ENCODE measurements at places on chromosomes 3 and 15.

DNA sequence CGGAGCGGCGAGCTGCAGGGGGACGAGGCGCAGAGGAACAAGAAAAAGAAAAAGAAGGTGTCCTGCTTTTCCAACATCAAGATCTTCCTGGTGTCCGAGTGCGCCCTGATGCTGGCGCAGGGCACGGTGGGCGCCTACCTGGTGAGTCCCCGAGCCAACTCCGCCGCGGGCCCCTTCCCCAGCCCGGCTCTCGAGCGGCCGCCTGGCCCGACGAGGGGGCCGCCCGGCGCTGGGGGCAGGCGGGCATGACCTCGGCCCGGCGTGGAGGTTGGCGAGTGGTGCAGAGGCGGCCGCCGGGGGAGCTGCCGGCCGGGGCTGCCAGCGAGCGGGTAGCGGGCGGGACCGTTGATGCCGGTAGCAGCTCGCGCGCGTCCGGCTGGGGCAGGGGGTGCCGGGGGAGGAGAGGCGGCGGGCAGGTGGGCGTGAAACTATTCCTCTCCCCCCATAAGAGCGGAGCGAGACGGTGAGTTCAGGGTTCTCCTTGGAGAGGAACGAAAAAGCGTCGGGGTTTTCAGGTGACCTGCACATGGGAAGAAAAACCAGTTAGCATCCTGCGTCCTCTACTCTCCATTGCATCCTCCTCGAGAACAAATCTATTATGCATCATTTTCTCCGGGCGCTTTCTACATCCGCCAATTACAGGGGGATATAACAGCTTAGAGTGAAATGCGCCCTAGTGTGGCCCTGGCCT, 585 bp downstream of the SLCO3A1 start:
- DNase-seq = peak; percentile 49

DNA sequence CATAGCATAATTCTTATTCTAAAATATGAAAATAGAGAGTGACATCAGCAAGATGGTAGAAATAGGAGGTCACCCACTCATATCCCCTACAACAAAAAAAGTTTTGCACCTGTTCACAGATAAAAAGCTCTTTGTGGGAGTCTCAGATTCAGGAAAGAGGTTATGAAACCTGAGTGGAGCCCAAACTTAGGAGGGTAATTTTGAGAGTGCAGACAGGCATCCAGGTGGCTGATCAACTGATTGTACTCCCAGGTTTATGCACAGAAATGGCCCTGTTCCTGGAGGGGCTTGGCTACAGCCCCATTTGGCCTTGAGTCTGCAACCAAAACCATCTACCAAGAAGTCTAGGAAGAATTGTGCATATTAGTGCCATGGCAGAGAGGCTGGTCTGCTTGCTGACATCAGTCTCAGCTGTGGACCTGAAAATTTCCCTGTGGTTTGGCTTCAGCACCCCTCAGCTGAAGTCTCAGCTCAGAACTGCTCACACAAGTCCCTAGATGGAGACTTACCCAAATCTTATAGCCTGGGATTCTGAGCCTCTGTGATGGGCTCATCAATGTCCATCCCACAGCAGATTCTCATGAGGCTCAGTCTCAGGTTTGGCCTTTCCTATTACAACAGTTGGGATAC, 291.6 kb downstream of the IL20RB start:
- no peak for DNase-seq

- DNase-seq = no peak
Observed at GRCh38 chr3:170054204-170054603, 16.4 kb downstream of the GPR160 start.

- no peak for DNase-seq
Observed at GRCh38 chr3:192831111-192831644, 86.5 kb downstream of the MB21D2 start.

- DNase-seq = no peak
Observed at GRCh38 chr3:188518416-188518815, 364.5 kb downstream of the LPP start.

DNA sequence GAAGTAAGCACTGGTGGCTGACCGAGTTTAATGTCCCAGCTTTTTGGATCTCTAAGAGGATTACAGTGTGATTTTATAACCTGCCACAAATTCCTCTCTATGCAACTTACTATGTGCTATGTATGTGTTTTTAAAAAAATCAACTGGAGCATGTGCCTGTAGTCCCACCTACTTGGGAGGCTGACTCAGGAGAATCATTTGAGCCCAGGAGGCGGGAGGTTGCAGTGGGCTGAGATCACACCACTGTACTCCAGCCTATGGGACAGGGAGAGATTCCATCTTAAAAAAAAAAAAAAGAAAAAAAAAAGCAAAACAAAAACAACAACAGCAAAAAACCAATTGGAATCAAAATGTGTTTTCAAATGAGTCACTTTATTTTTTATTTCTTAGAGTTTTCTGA, 29.6 kb downstream of the DUT start:
- DNase-seq = no peak

Data from activated CD8-positive, alpha-beta memory T cell treated with anti-CD3 and anti-CD28 coated beads, Interleukin-2, amount 50 U/mL, for 4 hours (primary cell).